ENCODE measurements at places on chromosomes 3 and 15.

DNA sequence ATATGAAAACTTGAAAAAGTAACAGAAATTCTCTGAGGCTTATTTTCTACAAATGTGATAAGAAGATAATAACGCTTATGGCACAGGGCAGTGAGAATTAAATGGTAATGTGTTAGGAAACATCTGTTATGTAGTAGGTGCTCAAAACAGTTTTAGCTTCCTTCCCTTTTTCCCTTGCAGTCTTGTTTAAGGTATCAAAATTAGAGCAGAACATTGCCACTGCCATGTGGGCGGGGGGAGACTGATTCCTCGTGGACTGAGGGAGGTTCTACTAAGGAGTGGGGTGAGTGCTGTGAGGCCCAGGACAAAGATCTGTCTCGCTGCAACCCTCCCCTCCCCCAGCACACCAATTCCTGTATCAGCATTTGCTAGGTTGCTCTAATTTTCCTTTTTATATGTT lies 702.4 kb downstream of the TUSC7 start:
- DNase-seq, result no peak

GRCh38 chr3:16864610-16865313 lies 20.0 kb upstream of the PLCL2 start:
- DNase-seq, result no peak

GRCh38 chr15:40500568-40501330 lies 30.0 kb downstream of the CHST14 start:
- DNase-seq, result no peak

GRCh38 chr3:103381296-103382079 lies 946.7 kb downstream of the ZPLD1 start:
- DNase-seq, result no peak

- DNase-seq, result no peak
Measured at GRCh38 chr3:125024817-125025216, 31.0 kb downstream of the HEG1 start.

GRCh38 chr3:57840473-57840872 lies 84.4 kb downstream of the SLMAP start:
- DNase-seq, result no peak

DNA sequence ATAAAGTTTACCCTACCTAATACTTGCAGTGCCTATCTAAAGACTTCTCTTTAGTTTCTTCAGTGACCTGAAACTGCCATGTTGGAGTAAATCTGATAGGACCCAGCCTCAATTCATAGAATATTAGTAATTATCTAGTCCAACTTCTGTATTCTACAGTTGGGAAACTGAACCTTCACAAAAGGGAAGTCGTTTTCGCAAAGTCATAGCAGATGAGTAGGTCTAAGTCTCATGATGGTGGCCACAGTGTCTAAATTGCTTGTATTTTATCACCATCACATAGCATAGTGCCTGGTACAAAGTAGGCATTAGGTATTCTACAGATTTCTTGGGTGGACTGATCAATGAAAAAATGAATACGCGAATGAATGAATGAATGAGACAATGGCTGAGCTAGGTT lies 8.4 kb downstream of the GMNC start:
- DNase-seq, result no peak

DNA sequence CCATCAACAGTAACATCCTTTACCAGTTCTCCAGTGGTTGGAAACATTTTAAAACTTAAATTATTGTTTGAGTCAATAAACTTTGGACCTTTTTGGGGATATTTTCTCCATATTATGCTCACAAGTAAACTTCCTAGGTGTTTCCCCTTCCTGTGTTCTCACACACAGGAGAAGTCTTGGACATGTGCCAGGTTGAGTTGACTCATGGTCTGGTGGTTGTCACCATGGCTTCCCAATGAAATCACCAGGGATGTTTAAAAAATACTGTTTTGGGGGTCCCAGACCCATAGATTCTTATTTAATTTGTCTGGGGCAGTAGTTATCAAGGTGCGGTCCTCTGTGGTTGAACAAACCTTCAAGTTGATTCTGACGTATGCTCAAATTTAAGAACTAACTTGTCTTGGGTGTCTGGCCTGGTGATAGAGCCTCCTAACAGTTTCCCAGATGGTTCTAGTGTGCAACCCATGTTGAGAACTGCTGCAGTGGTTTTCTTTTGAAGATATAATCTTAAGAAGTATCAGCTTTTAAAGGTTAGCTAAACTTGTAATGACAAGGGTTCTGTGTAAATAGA lies 291.8 kb downstream of the EDEM1 start:
- DNase-seq, result no peak

DNA sequence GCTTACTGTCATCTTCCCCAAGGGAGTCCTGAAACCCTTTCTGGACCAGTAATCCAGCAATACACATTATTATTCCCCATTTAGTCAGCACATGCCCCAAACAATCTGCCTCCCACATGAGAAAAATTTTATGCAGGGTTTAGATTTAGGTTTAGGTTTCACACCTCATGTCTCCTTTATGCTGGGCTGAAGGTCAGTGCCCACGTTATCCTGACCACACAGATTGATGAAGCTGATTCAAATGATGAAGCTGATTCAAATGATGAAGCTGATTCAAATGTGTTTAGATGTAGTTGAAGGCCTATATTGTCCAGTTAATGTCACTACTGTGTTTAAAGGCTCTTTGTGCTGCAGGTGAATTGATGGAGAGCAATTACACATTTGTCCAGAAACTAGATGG lies 18.1 kb upstream of the ZBED2 start:
- DNase-seq, result no peak

GRCh38 chr15:65638109-65638508 lies 16.4 kb downstream of the SLC24A1 start:
- no peak for DNase-seq

DNA sequence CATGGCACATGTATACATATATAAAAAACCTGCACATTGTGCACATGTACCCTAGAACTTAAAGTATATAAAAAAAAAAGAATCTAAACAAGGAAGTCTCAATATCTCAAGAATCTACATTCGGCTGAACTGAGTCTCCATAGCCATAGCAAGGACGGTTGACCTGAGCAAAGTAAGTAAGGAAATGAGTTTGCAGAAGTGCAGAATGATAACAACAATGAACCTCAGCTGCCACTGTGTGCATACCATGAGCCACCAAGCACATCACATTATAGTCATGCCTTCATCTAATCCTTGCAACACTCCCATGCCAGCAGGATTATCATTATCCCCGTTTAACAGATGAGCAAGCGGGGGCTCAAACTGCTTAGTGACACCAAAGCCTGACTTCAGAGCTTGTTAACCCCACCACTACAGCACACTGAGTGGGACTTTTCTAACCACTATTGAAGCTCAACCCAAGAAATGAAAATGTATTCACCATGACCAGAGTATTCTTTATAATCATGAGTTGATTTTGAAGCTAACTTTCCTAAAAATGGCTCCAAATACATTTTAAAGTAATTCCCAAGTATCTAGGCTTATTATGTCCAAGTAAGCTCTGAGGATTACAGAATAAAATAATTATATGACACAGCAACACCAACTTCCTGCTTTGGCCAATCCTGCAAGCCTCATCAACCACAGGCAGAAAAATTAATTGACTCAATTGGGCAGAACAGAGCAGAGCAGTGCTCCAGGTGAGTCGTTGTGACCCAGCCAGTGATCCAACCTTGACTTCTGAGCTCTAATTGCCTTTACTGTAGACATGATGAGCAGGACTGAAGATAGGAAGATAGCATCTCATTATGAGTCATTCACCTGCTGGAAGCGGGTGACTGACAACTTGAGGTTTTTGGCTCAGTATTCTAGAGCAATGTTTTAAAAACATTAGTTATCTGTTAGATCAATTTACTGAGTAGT lies 47.3 kb upstream of the IL12A start:
- DNase-seq, result no peak

DNA sequence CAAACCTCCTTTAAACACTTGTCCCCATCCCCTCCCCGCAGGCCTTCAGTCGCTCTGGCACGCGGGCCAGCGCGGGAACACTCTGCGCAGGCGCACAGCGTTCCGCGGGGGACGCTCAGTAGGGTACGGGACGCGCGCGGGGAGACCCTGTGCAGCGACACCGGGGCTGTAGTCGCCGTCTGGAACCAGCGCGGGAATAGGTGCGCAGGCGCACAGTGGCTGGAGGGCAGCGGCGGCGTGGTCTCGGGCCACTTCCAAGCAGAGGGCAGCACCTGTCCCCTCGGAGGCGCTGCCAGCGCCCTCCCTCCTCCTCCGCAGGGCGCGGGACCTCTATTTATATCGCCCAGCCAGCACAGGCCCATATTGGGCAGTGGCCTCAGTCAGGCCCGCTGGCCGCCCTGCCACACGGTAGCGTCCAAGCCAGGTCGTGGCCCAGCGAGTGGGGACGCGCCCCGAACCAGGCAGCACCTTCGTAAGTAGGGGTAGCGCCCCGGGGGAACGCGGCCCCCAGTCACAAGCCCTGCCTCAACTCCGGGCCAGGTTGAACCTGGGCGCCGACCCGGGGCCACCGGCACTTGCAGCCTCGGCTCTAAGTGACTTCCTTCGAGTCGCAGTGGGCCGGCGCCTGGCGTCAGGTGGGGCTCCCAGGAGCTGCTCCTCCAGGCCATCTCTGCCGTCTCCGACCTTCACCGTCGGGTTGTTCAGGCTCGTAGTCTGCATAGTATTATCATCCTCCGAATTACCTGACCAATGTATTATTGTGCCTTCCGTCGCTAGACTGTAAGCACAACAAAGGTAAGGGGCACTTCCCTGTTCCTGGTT lies at the start of gene KBTBD12:
TSS of gene KBTBD12 (plus strand) at position 118 of the 822 bp plus-strand sequence. CDS start 7,830 bp downstream, outside the sequence.
- DNase-seq, result peak; percentile 88

DNA sequence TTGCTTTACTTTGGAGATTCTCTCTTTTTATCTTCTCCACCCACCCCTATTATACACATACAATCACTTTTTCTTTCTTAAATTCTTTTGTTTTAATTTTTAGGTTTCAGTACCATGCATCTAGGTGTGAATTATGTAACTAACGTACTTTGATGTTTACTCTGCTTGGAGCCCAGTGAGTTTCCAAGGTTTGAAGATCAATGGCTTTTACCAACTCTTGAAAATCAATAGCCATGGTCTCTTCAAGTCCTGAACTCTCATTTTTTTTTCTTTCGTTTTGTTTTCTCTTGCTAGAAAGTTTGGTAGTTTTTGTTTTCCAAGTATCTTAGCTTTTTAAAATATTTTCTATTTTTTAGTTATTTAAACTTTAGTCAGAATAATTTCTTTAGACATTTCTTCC lies 417.2 kb downstream of the ZBBX start:
- no peak for DNase-seq

DNA sequence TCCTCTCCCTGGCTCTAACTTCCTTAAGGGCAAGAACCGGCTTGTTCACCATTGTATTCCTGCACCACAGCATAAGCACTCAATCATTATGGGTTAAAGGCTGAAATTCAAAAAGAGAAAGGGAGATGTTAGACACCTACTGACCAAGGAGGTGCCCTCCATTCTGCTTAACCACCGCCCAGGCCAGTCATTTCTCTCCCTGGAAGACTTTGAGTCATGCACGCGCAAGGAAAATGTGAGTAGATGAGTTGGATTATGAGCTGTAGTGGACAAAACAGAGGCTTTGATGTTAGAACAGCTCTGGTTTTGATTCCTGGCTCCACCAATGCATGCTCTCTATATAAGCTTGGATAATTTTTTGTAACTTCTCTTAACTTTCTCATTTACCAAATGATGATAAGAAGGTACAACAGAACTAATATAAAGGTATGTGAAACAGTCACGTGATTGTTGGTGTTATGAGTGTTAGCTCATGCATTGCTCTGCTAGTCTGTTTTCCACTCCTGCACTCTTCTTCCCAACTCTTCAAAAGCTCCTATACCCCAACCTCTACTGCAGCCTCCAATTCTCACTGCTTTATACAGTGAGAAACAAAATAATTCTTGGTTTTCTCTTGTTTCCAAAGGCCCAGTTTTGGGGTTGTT lies 148.4 kb upstream of the ATP11B start:
- DNase-seq, result no peak

GRCh38 chr15:40069178-40070165 lies 30.5 kb upstream of the SRP14 start:
- peak; percentile 92 for DNase-seq

DNA sequence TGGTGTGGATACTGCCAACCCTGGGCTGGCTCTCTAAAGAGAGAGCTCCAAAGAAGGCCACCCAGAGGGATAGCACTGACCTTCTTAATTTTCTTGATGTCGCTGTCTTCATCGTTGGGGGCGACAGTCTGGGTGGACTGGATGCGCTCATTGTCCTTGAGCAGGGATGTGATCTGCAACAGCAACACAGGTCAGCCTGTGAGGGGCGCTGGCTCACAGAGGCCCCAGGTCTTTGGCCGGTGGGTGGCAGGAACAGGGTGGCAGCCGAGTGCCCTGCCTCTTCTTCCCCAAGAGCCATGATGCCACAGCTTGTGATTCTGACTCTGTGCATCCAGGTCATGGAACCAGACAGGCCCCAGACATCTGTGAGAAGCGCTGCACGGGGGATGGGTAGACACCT lies 41.2 kb downstream of the RASGRF1 start:
- no peak for DNase-seq

- no peak for DNase-seq
Measured at GRCh38 chr15:51771773-51772172, 20.4 kb downstream of the TMOD2 start.

GRCh38 chr3:15329046-15330005 lies 3.1 kb downstream of the SH3BP5 start:
- no peak for DNase-seq

Data from NCI-H1105 treated with DMSO at 0.1 percent for 48 hours (cell line).